Stimulated activated CD4-positive, alpha-beta T cell treated with anti-CD3 and anti-CD28 coated beads, Interleukin-4, amount 100 ng/mL, for 48 hours (primary cell): ENCODE measurements at places on chromosomes 3 and 15.

DNA sequence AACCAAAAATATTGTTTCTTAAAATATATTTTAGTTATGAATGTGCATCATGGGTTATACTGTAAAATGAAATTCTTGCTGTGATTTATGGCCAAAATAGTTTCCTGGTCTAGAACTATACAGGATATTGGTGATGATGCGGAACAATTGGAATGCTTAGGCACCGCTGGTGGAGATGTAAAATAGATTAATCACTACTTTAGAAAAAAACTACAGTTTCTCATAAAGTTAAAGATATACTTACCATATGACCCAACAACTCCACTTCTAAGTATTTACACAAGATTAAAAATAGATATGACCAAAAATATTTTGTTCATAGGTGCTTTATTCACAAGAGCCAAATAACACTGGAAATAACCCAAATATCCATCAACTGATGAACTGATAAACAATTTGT lies 126.7 kb downstream of the TUSC7 start:
- no peak for DNase-seq

GRCh38 chr15:97903971-97904572 lies 56.4 kb upstream of the ARRDC4 start:
- peak; percentile 15 for DNase-seq

DNA sequence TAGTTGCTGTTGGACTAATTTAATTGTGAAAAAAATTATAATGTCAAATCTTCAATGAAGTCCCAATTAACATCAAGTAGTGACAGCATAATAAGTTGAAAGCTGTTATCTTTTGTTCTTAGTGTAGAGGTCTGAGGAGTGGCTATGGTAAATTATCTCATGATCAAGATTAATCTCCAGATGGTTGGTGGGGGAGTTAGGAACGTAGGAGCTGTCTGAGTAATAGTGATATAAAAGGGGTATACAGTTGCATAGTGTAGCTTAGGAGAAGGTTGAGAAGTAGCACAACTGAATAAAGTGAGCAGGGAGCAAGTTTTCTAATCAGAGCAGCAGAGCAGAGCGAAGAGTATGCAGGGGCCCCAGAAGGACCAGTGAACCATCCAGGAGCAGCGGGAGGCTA lies 19.5 kb downstream of the TMOD2 start:
- DNase-seq, result no peak

DNA sequence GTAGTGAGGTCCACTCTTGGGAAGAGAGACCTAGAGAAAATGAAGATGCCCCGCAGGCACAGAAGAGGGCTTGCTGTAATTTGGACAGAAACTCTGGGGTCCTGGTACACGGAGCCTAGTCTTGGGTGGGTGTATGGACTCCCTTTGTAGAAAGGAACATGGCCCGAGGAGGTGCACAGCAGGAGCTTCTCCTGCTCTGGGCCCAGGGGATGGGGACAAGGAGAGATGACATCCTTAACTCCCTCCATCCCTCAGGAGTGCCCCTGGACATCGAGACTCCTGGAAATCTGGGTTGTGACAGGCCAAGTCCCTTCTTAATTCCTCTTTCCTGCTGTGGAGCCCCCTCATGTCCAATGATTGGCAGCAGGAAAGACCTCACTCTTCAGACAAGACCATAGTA lies 29.9 kb upstream of the ABHD2 start:
- no peak for DNase-seq

DNA sequence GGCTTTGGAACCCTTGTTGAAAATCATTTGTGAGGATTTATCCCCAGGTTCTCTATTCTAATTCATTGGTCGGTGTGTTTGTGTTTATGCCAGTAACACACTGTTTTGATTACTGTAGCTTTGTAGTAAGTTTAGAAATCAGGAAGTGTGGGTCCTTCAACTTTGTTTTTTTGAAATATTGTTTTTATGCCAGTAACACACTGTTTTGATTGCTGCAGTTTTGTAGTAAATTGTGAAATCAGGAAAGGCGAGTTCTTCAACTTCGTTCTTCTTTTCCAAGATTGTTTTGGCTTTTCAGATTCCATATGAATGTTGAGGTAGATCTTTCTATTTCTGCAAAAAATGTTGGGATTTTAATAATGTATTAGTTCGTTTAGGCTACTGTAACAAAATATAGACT lies 314.6 kb downstream of the RPLP1 start:
- no peak for DNase-seq

DNA sequence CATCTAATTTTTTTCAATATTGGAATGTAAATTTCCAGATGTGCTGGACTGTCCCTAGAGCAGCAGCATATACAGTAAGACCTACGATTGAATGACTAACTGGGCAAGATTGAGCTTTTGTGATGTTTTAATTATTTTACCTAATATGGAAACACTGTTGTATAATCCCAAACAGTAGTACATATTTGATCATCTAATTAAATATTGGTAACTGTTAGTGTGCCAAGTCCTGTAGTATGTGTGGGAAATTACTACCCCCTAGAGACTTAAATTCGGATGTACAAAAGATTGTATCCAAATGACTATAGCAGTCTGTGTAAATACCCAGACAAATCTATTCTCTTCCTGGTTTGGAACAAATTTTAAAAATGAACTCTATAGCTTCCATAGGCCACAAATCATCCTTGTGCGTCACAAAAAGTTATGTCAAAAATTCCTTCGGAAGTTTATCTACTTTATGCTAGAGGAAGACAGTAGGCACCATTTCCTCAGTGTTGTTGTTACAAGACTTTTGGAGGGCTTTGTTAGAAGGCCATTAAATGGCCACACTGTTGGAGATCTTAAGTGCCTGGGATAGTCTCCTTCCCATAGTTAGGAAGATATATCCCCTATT lies 41.6 kb downstream of the NKIRAS1 start:
- no peak for DNase-seq

DNA sequence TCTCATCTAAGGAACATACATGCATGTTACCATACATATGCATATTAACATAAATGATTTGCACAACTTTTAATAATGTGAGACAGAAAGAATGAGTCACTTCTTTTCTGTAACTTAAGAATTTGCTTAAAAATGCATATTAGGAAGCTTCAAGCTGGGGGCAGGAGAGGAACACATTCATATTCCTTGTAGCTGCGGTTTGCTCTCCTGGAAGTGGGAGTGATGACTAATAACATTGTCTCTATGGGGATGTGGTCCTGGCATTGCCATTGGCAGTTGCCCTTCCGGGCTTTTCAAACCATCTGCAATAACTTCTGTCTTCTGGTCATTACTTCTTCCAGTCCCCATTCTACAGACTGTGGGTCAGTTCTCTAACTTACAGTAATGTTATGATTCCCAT lies 15.6 kb downstream of the CHST2 start:
- no peak for DNase-seq

DNA sequence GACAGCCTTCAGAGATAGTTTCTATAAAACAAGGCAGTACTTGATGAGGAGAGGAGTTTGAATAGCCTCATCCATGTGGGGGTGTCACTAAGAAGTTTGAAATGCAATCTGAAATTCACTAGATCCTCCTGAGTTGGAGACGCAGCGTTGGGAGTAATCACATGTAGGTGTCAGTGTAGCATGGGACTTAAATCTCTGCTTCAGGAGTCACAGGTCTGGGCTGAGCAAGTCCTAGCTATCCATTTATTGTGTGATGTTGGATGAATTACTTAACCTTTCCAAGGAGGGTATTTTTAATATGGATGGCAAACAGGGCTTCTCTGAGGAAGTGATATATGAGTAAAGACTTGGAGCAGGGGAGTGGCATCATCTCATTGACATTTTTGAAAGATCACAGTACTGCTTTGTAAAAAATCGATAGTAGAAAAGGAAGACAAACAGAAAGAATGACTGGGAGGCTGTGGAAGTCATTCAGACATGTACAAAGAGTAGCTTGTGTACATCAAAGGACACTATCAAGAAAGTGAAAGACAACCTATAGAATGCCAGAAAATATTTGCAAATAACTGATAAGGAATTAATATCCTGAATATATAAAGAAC lies 17.1 kb downstream of the CP start:
- no peak for DNase-seq

- no peak for DNase-seq
Observed at GRCh38 chr3:34396956-34397355, 598.5 kb downstream of the PDCD6IP start.

DNA sequence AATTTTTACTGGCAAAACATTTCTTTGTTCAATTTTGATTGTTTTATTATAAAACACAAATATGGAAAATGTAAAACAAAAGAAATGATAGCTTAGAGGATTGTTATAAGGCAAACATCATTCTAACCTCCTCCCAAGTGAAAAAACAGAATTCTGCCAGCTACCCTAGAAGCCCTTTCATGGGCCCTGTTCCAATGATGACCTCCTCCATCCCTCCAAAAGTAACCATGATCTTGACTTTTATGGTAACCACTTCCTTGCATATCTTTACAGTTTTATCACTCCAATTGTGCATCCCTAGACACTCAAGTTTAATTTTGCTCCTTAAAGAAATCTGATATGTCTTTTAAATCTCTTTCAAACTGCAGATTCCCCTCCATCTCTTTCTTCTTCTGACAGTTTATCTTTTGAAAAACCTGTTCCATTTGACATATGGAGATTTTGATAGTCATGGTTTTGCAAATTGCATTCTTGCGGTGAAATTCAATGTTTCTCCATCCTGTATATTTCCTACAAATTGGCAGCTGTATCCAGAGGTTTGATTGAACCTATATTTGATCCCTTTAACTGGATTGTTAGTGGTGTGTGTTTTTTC lies 27.0 kb upstream of the TNFAIP8L3 start:
- DNase-seq, result no peak

DNA sequence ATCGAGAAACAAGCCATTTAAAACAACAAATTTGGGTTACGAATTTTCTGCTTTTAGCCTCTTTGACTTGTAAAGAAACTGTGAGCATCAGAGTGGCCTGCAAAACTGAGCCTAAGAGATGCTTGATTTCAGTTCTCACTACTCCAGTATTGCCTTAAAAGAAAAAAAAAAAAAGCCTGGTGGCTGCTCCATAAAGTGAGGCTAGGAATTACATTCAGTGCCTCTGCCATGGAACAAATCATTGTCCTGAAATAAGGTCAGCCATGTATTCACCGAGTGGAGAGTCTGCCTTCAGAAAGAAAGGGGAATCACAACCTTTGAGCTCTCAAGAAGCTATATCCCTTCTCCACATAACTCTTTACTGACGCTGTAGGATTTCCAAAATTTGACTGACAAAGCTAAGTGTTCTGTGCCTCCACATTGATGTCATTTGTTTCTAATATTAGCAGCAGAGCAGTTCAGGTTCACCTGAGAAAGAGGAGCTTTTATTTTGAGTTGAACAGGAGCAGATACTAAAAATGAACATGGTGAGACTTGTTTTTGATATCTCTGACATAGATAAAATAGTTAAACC lies 137.3 kb downstream of the SSR3 start:
- DNase-seq, result no peak

- no peak for DNase-seq
Observed at GRCh38 chr3:42729404-42730145, 27.0 kb upstream of the HHATL start.

DNA sequence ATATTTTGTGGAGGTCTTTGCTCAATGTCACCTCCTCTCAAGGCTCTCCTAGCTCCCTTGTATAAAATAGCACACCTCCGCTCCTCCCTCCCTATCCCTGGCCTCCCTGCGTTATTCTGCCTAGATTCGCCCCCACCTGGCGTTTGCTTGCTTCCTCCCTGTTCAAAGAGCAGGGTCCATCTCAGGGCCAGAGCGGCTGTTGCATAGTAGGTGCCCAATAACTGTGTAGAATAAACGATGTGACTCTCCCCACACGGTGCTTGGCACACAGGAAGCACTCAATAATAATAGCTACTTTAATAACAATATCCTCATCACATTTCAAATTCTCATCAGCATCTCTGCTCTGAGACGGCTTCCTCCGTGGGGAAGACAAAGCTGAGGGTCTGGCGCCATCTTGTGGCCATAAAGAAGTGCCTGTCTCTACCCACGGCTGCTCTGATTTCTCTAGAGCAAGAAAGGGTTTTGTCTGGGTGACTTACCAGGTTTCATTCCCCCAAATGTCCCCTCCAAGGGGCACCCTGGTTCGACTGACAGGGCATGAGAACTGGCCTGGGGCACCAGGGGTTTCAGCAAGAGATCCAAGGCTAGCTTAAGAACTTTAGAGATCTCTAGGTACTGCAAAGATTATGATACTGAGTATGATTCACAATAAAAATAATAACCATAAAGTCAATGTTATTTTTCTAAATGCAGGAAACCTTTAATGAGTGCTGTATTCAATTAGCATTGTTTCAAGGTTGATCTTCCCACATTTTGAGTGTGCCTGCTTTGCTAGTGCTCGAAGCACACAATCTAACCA lies 16.1 kb downstream of the CD276 start:
- DNase-seq, result peak; percentile 66

DNA sequence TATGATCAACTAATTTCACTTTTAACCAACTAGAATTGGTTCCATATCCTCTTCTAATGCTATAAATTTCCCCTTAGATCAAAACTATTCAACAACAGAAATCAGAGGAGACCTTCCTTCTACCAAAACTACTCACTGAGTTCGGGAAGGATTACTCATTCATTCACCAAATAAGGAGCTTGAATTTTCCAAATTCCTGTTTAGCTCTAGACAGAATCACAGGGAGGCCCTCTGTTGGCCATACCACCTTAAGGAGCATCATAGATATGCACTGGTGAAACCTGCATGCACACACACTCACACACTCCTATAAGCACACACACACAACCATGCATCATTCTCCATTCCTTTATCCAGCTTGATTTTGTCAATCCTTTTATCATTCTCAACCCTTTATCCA lies 49.0 kb downstream of the SUCLG2 start:
- no peak for DNase-seq

DNA sequence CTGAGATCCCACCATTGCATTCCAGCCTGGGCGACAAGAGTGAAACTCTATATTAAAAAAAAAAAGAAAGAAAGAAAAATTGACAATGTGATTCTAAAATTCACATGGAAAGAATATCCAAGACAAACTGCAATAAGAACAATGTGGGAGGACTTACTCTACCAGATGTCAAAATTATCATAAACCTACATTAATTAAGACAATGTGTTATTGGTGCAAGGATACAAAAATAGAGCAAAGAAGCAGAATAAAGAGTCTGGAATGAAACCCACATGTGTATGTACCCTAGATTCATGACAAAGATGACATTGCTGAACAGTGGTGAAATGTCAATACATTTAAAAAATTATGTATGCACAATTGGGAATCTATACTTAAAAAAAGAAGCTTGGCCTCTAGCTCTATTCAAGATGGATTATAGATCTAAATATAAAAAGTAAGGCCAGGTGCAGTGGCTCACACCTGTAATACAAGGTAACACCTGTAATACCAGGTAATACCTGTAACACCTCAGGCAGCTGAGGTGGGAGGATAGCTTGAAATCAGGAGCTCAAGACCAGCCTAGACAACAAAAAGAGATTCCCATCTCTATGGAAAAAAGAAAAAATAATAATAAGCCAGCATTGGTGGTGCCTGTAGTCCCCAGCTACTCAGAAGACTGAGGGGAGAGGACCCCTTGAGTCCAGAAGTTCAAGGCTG lies 45.7 kb downstream of the ZBTB11 start:
- no peak for DNase-seq

DNA sequence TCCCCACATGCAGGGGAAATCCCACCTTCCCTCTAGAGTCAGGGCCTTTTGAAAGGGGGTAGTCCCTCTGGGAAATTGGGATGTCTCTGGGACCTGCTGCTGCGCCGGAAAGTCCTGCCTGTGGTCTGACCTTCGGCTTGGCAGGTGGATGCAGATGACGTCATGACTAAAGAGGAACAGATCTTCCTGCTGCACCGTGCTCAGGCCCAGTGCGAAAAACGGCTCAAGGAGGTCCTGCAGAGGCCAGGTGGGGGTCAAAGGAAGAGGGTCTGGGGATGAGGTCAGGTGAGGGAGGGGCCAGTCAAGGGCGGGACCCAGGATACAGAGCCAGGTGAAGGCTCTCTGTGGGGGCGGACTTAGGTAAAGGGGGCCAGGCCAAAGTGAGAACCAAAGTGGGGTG lies 16.2 kb downstream of the PTH1R start:
- no peak for DNase-seq
